ENCODE measurements at places on chromosomes 6 and 20. TPM values are rescaled to one million over a fixed set of nuclear protein-coding genes. Genes with fewer than 3 reads are reported as not detected.

MCCD1 gene
- total RNA-seq, result not detected

RBM24 gene
- 2.5 TPM for total RNA-seq

GPR63 gene
- 3.6 TPM for total RNA-seq

POM121L2 gene
- total RNA-seq, result not detected

CSNK2B gene
- total RNA-seq, result 100 TPM

OPN5 gene
- total RNA-seq, result not detected

SH3BGRL2 gene
- total RNA-seq, result 23.5 TPM

HCRTR2 gene
- total RNA-seq, result not detected

SLC35D3 gene
- total RNA-seq, result not detected

AIF1 gene
- total RNA-seq, result 32.6 TPM

C6orf163 gene
- 4.2 TPM for total RNA-seq

MUC22 gene
- total RNA-seq, result not detected

RWDD2A gene
- 5.0 TPM for total RNA-seq

GNAS-AS1 gene
- total RNA-seq, result 1.2 TPM

EDN1 gene
- 3.4 TPM for total RNA-seq

C4B gene
- 225 TPM for total RNA-seq

DYNLRB1 gene
- 120 TPM for total RNA-seq

COL10A1 gene
- total RNA-seq, result 0.99 TPM

PNPLA1 gene
- total RNA-seq, result 0.23 TPM

SRMS gene
- total RNA-seq, result not detected
